ENCODE measurements at places on chromosomes 4 and X. TPM values are rescaled to one million over a fixed set of nuclear protein-coding genes. Genes with fewer than 3 reads are reported as not detected.

The TGIF2LX gene
- not detected for total RNA-seq

The RIPPLY1 gene
- not detected for total RNA-seq

The CLIC2 gene
- 21.5 TPM for total RNA-seq

GRCh38 chr4:81724925-81725329 is 253.2 kb upstream of the RASGEF1B start:
- DNase-seq: no peak

- DNase-seq: no peak
Observed at GRCh38 chrX:132004728-132005127, 18.4 kb upstream of the STK26 start.

DNA sequence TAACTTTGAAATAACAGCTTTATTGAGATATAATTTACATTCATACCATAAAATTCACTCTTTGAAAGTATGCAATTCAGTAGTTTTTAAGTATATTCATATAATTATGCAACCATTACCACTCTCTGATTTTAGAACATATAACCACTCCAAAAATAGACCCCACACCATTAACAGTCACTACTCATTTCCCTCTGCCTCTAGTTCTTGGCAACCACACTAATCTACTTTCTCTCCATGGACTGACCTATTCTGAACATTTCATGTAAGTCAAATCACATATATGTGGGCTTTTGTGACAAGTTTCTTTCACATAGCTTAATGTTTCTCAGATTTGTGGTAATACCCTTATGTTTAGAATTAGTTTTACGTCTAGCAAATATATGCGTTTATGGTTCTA is 19.5 kb upstream of the GLRA3 start:
- DNase-seq: no peak

DNA sequence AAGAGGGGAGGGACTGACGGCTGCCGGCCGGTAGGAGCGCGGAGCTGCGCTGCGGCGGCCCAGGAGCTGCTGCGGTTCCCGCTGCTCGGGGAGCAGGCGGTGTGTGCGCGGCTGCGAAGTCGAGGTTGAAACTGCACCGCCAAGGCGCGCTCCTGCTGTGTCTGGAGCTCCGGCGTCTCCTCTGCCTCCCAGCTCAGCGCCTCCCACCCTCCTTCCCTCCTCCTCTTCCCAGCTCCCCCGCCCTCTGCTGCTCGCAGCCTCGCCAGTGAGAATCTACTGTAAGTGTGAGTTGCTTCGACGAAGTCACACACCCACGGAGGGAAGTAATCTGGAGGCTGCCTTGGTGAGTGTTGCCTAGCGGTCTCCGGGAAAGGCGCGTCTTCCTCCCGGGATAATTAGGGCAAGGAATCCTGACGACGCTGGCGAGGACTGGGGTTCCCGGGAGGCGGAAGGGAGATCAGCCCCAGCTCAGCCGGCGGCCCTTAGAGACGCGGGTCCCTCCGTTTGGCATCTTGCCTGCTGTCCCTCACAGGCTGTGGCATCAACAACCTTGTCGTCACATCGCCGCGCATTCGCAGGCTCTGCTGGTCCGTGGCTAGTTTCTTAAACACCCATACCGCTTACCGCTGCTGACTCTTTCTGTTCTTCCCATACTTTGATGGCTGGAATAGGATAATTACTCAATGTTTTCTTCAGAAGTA is at the start of gene EPHA5:
TSS of gene EPHA5 (minus strand) at position 159 of the 701 bp plus-strand sequence. CDS start 747 bp downstream, outside the sequence.
- DNase-seq: peak; percentile 75

DNA sequence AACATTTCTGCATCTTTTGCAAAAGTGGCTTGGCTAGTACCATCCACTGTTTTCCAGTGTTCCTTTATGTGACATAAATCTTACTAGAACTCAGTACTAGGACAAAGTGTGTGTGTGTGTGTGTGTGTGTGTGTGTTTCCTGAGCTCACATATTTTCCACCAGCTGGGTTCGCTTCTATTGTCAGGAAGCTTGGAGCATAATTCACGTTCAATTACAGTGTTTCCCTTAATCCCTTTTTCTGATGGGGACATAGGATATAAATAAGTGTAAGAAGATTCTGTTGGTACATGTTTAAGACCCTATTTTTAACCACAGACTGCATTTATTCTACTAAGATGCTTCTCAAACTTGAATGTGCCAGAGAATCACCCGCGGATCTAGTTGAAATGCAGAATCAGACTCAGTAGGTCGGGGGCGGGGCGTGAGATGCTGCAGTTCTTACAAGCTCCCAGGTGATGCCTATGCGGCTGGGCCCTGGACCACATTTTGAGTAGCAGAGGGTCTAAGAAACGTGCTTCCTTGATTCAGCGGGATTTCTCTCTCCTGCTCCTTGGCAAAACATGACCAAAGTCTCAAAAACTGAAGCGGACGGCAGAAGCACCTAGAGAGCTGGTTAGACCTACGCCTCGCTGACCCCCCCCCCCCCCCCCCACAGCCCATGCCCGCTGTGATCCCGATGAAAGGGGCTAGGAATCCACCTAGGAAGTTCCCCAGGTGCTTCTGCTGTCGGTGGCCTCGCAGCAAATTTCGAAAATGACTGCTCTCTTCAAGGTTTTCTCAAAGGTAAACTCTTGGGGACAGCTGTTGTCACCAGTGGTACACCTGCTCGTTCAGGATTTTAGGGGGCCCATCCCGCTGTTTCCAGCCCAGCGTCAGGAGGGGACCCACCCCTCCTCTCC is 797 bp downstream of the CD99L2 start:
- DNase-seq: no peak

DNA sequence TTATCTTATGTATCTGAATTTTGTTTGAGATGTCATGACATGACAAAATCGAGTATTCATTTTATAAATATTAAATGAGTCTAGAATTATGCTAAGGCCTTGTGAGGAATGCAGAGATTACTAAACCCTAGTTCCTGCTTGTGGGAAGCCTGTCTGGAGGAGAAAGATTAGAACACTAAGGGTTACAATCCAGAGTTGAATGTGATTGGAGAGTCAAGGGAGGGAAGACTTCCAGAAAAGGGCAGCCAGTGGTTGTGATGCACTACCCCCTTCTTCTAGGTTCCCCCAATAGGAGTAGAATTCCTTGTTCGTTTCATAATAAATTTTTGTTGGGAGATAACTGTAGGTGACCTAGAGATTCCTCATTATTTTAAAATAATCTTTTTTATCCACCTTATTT is 141.1 kb downstream of the AFF1 start:
- no peak for DNase-seq

All from ovary (tissue), 10 donors.